ENCODE measurements at places on chromosomes 4 and X.

DNA sequence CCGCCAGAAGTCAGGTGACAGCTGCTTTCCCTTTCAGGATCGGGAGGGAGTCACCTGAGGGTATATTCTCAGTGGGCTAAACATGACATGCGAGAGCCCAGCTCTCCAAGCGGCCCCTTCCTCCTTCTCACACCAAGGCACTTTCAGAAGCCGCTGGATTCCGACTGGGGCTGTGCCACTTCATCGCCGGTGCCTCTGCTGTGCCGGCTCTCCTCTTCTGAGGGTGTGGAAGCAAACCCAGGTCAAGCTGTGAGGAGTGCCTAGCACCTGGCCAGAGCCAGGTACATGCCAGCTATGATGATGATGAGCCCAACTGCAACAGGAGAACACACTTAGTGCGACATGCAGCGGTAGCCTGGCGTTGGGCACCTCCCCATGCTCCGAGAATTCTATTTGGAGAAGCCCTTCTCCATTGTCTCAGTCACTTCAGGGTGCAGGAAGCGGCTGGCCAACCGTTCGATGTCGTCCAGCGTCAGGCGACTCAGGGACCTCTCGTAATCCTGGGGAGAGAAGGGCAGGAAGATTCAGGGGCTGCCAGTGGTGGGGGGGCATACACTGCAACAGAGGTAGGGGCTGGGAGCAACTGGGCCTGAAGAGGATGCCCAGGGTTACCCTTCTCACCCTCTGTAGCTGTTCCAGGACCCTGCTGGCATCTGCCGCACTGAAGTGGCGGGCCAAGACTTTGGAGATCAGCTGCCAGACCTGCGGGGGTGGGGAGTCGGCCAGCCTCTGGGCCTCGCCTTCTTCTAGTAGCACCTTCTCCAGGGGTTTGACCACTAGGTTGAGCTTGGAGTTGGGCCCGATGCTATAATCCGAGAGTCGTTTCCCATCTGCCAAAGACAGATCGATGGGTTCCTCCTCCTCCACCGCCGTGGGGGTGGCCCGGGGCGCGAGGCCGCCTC is 1.0 kb downstream of the UBL4A start:
- no peak for DNase-seq

DNA sequence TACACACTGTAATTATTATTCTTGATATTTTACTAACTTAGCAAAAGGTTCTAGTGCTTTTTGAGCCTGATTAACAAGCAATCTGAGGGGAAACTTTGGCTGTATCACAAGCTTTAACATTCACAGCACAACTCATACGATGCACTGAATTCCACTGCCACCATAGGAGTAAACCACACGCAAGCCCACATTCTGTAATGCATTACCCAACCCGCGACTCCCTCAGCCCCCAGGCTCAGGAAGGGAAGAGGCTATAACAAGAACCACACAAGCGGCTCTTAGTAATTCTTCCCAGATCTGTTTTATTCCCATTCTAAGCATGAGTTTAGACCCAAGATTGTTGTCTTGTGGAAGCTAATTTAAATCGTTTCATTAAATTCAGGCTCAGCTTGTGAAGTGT is 138.5 kb upstream of the TBL1X start:
- peak; percentile 76 for DNase-seq

DNA sequence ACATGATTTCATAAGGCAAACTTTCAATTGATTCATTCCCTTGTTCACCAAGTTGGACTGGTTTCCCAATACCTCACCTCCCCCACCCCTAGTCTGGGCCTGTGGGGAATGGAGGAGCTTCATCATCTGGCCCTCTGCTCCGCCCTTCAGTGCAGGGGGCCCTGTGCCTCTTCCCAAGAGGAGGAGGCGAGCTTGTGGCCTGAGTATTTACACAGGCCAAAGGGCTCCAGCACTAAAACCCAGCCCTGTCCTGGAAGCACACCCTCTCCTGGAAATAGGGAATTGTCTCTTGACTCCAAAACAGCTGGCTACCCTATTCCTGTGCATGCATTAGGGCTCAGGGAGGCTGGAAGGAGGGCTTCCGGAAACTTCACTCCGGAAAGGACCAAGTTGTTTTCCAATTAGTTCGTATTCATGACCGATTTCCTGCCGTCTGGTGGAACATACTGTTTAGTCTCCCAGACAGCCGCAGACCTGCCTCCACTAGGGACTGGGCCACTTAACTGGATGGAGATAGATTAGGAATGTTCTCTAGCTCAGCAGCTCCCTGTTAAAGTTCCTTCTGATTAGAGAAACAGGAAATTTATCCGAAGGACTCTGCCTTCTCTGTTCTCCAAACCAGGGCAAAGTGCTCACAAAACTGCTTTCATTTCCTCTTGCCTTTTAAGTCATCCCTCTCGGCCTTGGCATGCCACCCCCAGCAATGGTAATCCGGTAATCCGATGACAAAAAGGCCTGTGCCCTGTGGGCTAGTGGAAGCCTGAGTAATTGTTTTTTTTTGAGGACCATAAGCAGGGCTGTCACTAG is 5.8 kb downstream of the SRPX2 start:
- DNase-seq, result peak; percentile 94

DNA sequence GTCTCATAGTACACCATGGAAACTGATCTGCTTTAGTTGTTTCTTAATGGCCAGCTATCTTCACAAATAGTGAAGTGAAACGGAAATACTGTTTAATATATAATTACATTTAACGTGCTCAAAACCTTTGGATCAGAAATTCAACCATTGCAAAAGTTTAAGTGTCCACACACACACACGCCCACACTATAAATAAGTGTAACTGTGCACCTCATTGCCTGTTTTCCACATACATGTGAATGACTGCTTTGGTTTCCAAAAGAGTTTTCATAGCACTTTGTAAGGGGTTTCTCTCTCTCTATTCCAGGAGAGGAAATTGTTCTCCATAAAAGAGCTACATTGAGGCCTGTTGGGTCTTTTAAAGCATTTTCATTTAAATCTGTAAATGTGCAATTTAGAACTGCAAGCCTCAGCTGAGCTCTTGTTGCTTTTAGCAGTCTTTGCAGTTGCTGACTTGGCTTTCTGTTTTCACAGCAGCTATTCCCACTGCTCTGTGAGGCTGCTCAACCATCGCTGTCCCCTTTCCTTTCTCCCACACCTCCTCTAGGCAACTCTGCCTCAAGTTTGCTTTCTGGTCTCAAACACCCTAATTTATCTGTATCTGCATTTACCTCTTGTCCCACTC is 94.5 kb downstream of the RAPGEF2 start:
- DNase-seq, result no peak

- no peak for DNase-seq
These were observed 233.4 kb downstream of the PPP4R3C start for GRCh38 chrX:27229721-27230120.

DNA sequence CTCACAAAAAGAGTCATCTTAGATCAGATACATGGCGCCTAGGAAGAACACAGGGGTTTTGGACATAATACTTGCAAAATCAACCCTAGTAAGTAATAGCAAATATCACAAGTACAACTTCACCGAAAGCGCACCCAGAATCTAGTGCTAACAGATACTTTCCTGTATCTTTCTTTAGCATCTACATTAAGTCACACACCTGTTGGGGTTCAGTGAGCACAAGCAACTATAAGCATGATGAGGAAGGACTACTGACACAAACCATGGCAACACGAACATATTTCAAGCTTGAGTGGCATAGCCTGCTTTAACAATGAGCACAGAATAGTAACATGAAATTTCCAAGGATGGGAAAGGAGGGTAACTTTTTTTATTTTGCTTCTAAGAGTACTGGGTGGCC is 116.1 kb downstream of the GPC3 start:
- no peak for DNase-seq

DNA sequence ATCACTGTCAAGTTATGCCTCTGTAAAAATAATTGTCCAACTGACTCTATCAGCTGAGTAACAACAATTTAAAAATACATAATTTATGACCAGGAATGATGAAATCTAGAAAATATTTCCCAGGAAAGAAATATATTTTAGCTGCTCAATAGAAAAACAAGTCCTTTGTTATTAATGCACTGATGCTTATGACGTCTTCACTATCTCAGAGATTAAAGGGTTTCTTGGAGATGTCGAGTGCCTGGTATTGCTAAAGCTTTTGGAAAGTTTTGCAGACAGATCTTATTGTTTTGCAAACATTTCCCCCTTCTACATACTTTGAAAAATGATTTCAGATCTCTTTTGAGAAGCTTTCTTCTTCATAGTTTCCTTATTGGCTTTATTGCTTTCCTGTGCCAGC is 154.6 kb upstream of the RPS6KA3 start:
- DNase-seq, result no peak
